ENCODE measurements at places on chromosomes 2 and 18.

DNA sequence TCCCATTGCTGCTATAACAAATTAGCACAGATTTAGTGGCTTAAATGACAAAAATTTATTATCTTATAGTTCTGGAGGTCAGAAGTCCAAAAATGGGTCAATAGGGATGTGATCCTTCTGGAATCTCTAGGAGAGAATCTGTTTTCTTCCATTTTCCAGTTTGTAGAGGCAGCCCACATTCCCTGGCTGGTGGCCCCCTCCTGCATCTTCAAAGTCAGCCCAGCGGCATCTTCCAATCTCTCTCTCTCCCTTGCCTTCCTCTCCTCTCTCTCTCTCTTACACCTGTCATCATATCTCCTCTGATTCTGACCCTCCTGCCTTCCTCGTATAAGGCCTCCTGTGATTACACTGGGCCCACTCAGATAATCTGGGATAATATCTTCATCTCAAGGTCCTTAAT is 3.9 kb upstream of the AGAP1 start:
- no peak for DNase-seq

GRCh38 chr18:8041526-8042111 is 474.5 kb downstream of the PTPRM start:
- no peak for DNase-seq

DNA sequence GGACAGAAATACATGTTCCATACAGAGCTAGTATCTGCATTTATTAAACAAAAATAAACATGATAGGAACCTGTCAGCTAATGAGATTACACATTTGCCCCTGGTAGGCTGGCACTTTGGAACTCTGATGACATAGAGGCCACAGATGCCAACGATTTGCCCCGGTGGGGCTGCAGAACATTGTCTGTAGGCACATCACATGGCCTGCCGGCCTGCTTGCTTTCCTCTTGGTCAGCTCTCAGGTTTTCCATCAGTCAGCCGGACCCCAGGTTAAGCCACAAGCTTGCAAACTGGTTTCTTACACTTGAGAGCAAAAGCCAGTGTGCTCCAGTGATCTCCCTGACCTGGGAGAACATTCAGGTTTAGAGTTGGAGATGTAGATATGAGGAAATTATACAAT is 60.3 kb downstream of the CRACDL start:
- DNase-seq = no peak

DNA sequence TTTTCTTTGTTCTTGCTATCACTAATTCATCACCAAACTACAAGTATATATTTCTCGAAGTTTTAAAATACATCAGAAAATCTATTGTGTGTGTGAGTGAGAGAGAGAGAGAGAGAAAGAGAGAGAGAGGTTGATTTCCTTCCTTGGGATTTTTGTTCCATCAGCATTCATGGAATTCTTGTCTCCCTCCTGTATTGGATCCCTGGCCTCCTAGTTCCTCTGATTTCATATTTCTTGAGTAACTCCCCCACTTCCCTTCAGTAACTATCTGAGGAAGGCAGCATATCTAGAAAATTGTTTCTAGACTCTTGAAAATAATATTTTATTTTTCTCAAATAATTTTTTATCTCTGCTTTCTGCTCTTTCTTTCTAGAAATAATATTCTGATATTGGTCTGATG is 13.3 kb upstream of the ACTR2 start:
- no peak for DNase-seq

- no peak for DNase-seq
Measured at GRCh38 chr2:216109962-216110614, 940 bp downstream of the XRCC5 start.

GRCh38 chr2:20664431-20665242 is 2.3 kb upstream of the GDF7 start:
- no peak for DNase-seq

DNA sequence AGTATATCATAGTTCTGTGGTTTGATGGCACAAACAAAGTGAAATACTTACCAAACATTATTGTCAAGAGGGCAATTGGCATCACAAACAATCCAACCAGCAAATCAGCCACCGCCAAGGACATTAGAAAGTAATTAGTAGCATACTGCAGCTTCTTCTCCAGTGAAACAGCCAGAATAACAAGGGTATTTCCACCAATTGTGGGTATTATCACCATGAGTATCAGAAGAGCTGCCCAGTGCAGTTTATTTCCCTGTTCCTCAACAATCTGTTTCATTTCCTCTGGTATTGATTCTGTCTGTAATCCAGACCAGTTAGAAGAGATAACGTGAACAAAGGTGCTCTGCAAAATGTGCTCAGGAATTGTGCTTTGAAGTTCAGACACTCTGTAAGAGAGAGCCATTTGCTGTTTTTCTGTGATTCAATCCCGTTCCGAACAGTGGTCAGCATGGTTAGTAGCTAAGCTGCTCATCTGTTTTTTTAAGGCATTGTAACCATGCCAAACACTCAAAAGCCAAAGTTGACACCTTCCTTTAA is 1.4 kb downstream of the HTR2B start:
- DNase-seq = no peak
